ENCODE measurements at places on chromosomes 13 and 19. TPM values are rescaled to one million over a fixed set of nuclear protein-coding genes. Genes with fewer than 3 reads are reported as not detected.

The LAIR1 gene
- polyA plus RNA-seq = not detected

GRCh38 chr19:2217591-2217990 lies 18.5 kb downstream of the PLEKHJ1 start:
- no peak for DNase-seq

DNA sequence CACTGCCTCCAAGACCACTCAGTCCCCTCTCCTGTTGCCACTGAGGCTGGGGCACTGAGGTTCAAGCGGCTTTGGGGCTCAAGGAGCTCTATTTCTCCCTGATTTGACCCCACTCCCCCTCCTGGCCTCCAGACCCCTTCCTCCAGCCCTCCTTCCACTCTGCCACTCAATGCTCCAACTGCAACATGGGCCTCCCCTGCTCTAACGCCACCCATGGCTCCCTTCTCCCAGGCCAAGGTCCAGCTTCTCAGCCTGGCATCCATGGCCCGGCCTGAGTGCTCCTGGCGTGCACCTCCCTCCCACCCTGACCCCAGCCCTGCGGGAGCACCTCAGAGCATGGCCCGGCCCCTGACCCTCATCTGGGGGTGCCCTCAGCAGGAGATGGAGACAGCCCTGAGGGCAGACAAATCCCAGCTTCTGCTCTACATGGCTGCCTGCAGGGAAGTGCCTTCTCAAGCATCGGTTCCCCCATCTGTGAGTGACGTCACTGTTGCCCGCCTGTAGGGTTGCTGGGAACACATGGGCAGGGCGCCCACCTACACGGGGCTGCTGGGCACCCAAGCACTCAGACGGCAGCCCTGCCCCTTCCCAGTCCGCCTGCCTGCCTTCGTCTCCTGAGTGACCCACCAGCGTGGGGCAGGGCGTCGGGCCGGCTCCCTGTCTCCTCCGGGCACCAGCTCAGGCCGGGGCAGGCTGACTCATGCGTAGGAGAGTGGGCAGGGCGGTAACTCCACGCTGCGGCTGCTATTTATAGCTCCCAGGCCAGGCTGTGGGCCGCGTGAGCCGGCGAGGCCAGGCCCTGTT lies 1.6 kb upstream of the DIRAS1 start:
- DNase-seq = peak; percentile 96

The TNFRSF19 gene
- polyA plus RNA-seq = 2.7 TPM
